ENCODE measurements at places on chromosomes 16 and 17.

DNA sequence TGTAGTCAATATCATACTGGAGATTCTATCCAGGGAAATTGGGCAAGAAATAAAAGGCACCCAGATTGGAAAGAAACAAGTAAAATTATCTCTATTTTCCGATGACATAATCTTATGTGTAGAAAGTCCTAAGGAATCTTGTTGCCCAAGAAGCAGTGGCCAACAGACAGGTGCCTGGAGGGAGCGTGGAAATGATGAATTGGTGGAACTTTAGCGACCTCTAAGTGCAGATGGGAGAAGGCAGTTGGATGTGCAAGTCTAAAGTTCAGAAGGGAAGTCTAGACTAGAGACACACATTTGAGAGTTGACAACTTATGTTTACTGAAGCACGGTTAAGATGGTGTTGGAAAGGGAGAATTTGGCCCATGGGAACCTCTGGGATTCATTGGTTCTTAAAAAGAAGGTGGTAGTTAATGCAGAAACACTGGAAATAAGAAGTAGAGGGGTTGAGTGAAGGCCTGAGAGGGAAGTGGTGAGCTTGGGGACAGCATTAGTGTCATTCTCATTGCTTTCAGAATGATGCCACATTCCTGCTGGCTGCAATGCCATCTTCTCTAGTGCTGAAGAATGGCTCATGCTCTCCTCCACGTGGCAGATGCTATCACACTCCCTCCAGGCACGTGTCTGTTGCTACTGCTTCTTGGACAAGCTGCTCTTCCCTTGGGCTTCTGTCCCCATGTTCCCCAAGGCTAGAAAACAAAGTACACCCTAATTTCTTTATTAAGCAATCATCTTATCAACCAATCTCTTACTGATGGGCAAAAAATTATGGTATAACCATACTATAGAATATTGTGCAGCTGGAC, 24.0 kb downstream of the TAT start:
- no peak for DNase-seq

GRCh38 chr16:87809150-87809902, 43.5 kb upstream of the KLHDC4 start:
- no peak for DNase-seq

- no peak for DNase-seq
These were observed 4.0 kb downstream of the PERCC1 start for GRCh38 chr16:1434644-1435592.

GRCh38 chr17:74274060-74274708, at the start of gene DNAI2:
TSS of gene DNAI2 (plus strand) at chr17:74274234. CDS start at chr17:74281818, 7,584 bp downstream.
- DNase-seq: no peak

DNA sequence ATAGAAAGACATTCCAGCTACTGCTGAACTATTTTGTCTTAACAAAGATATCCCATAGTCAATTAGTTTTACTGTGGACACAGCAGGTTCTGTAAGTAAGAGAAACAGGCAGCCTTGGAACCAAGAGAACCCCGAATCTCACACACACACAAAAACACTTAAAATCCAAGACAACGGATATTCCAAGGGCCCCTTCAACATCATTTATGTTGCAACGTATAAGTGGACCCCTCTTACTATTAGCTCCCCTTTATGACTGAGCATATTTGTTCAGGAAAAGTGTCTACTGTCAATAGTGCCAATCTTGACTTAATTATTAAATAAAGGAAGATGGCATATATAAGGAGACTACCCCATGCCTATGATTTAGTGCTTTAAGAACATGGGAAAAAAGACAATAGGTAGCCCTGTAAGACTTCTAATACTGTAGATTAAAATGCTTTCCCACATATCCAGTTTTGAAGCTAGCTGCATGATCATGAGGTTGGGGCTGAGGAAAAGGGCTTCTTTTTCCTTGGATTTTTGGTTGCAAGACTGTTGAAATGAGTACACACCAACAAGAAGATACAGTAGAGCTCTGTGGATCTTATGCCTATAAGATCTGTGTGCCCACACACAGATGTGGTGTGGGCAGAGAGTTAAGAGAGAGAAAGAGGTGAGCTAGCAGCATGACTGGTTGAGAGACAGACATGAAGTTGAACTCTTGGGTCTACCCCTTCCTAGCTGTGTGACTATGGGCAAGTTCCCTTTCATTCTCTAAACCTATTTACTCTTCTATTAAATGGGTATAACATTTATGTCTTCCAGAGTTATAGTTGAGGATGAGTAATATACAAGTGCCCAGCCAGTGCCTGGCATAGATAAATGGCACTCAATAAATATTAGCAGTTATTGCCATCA, 3.0 kb downstream of the MMD start:
- no peak for DNase-seq

GRCh38 chr16:83200005-83200779, 573.4 kb downstream of the CDH13 start:
- DNase-seq: no peak

DNA sequence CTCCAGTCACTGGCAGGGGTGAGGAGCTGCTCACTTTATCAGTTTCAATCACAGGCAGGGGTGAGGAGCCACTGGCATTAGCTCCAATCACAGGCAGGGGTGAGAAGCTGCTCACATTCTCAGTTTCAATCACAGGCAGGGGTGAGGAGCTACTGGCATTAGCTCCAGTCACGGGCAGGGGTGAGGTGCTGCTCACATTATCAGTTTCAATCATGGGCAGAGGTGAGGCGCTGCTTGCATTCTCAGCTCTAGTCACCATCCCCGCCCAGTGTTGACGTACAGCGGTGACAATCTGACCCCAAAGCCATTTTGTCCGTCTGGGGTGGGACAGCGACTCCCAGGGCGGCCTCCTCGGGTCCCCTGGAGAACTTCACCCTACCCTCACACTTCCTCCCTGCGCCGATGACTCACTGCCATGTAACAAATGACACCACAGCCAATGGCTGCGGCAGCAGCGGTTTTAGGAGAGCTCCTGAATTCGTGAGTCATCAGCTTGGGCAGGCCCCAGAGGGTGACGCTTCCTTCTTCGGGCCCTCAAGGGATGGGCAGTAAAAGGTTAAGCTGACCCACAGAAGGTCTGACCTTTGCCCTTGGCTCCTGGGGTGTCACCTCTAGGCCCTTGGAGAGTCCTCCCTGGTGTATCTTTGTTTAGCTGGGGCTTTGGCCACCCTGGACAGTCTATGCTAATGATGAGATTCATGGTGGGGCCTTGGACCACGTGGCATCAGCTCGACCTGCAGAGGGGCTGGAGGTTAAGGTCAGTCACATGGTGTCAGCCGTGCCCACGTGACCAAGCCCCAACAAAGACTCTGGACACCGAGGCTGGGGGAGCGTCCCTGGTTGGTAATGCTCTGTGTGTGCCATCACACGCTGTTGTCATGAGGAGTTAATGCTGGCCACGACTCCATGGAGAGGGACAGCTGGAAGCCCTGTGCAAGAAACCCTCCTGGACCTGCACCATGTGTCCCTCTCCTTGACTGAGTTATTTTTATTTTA, 171.7 kb downstream of the C16orf95 start:
- DNase-seq: no peak

DNA sequence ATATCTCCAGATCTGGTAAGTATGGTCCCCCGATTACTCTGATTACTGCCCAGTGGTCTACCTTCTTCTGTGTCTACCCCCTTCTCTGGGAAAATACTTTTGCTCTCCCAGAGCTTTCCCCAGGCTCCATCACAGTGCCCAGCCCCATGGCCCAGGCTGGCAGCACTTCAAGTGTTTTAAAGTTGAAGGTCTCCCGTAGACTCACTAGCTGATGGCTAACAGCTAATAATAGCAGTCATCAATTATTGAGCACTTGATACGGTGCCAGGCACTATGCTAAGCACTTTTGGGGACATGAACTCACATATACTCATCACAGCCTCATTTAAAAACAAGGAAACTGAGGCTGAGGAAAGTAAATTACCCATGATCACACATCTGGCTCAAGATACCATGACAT, 33.4 kb downstream of the DCUN1D3 start:
- no peak for DNase-seq

DNA sequence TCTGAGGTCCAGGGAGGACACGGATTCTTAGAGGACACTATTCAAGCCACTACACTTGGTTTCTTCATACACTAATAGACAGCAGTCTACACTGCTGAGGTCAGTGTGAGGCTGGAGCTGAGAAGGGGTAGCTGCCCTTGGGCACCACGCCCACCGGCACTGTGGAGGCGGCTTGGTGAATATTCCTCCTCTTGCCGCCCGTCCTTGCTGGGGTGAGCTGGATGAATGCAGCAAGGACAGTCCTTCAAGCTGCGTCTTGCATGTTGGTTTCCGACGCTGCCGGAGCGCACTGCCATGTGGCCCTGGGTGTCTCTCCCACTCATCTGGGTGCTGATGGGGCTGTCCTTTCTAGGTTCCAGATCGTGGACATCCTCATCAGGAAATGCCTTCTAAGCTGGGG, 2.6 kb downstream of the ZNF205 start:
- DNase-seq: no peak

- DNase-seq: no peak
These were observed 47.8 kb downstream of the ANKRD11 start for GRCh38 chr16:89442588-89442987.
